ENCODE measurements at places on chromosomes 7 and 10. TPM values are rescaled to one million over a fixed set of nuclear protein-coding genes. Genes with fewer than 3 reads are reported as not detected.

GRCh38 chr7:30027740-30028215, 434 bp upstream of the PLEKHA8 start:
- DNase-seq: no peak

DNA sequence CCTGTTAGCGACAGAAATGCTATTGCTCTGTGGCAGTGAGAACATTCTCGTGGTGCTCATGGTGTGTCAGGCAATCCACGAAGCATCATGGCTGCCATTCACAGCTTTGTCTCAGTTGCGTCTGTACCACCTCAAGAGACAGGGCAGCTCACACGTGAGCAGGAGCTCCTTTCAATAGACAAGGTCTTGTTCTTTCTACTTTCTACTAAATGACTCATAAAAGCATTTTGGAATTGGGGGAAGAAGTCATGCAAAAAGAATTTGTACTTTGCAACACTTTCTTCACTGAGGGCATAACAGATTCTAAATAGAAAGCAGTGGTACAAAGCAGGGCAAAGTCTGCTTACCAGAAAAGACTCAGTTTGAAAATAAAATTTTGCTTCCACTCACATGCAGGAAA, 638.5 kb downstream of the PHTF2 start:
- DNase-seq: peak; percentile 91

DNA sequence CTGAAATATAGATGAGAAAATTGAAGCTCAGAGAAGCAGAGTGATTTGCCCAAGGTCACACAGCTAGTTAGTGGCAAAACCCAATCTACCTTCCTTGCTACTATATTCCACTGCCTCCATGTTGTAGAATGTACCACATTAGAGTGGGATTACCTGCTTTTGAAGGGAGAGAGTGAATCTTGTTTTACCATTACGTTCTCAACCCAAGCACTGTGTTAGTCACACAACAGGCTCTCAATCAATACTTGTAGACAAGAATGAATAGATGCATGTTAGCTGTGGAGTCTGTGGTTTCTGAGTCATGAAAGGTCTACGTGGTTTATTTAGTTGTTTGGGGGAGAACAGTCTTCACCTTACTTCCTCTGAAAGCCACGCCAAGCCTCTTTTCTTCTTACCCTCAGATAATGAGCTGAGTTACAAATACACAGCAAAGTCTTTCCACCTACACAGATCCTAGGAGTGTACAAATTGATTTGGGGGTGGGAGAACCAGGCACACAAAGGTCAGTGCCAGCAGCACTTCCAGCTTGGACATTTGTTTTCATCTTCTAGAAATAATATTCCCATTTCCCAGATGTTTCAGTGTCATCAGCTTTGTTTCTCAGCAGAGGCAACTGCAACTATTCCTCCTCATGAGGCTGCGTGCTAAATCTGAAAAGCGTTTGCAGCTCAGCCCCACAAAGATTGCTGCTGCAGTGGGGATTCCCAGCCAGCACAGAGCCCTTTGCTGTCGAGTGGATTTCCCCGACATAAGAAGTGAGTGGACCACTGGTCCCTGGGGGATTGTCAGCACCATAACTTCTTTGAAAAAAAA, 71.5 kb upstream of the ADO start:
- peak; percentile 78 for DNase-seq

TRPV5 gene
- not detected for total RNA-seq

Data from LHCN-M2 (cell line).